ENCODE measurements at places on chromosomes 2 and 18.
A peak's percentile ranks its signal among the peaks of the same experiment; 100 is the strongest.

GRCh38 chr18:22164337-22165048 is 4.9 kb upstream of the GATA6 start:
- DNase-seq = no peak

DNA sequence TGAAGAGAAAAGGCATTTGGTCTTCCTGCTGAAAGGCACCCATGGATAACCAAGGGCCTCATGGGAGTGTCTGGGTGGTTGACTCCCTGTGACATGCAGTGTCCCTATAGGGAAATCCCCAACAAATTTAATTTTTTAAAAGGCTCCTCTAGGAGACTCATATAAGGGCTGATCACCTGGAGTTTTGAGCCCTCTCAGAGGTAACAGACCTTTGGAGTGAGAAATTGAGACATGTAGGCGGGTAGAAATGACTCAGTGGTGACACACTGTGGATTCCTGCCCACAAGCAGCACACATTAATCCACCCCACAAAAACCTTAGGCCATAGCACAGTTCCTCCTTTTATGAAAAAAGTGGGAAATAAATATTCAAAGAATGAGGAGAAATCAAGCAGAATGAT is 557.0 kb upstream of the CNTNAP5 start:
- DNase-seq = no peak

DNA sequence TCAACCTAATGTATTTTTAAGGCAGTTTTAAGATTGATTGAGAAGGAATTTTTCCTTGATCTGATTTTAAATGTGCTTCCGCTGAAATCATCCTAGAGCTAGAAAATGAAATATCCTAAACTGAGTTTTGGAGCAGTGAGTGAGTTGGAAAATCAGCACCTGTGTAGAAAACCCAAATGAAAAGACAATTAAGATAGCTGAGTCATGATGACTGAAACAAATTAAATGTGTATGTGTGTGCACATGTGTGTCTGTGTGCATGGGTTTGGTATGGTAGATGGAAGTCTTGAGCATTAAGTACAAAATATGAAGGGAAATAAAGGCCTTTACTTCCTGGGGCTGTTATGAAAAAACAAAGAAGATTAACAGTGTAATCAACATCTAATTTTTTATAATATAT is 394.6 kb upstream of the MAP2 start:
- DNase-seq = no peak

DNA sequence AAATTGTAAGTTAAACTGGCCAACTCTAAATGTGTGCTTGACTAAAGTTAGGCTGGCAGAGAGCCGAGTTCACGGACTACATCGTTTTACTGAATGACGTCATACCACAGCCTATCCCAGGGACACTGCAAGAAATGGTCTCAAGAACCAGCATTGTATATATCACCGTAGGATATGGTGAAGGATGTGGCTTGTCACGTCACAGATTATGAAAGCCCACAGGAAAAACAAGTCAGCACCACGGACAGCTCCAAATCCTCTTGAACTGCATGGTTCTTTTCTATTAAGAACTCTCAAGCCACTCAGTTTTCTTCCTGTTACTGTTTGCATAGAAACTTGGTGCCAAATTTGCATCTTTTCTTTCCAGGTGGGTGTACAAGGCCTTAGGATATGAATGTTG is 85.1 kb upstream of the ACAA2 start:
- no peak for DNase-seq

GRCh38 chr18:12296087-12296403 is 12.0 kb upstream of the TUBB6 start:
- DNase-seq = no peak

DNA sequence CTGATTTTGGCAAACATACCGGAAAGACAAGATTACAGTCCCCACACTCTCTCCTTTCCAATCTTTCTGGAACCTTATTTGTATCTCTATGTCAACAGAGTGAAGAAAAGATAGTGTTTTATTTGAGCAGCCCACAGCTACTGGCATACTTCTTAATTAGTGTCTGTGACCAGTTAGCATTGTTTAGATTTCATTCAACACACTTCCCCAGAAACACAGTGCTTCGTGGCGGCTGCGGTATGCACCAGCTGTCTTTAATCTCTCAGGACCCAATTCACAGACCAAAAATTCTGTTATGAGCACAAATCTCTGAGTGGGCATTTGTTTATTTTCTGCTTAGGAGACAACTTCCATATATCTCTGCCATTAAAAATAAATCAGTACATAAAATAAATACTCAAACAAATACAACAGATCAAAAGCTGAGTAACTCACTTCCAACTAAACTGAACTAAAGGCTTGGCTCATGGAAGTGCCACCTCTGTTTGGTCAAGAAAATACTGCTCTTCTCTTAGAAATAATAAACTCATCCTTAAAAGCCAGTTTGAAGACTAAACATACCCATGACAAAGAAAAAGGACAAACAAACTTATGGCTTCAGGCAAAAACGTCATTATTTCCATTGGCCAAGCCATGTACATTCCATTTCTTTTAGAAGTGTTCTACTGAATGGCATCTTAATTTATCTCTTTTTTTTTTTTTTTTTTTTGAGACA is 392.4 kb downstream of the TXNL1 start:
- DNase-seq = no peak

DNA sequence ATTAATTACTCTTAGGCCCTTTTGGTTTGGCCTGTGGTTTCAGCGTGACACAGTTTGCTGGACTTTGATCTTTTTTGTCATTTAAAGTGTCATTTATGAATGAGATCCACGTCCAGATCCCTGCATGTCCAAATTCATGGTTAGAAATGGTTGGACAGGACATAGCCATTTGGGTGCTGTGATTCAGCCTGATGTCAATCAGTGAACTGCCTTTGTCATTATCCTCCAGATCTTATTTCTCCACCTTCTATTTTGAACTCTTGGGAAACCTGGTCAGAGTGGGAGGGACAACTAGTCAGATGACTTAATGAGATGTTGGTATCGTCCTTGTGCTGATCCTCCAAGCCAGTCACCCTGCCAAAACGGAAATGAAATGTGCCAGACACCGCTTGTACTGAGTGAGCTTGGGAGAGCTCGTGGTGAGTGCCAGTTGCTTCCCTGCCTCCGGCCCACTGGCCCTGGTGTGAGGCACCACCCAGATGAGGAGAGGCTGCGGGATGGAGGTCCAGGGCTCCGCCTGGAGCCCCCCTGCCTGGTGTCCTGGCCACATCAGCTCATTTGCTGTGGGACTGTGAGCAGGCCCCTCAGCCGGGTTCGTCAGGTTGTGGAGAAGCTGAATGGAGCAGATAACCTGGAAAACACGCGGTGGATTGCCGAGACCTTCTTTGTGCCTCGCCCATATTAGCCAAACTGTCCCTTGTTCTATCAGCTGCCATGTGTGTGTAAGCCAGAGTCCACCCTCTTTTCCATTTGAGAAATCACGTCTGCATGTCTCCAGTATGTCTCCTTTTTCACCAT is 70.1 kb downstream of the DGKD start:
- DNase-seq = no peak

DNA sequence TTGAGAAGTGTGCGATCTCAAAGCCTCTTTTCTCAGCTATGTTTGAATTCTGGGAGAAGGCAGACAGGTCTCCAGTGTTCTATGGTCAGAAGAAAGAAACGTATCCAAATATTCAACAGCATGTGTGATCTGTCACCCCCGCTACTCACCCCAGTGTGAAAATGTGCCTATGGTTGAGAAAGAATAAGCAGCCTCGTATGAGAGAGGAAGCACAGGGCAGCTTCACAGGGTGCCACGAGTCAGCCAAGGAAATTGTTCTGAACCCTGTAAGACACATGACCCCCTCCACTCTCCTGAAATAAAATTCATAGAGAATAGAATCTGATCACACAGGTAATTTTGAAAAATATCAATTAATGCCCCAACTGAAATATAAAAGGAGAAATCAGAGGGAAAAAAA is 8.0 kb upstream of the SF3B1 start:
- DNase-seq = no peak

- DNase-seq = no peak
Observed at GRCh38 chr18:58020567-58021107, 23.4 kb upstream of the NEDD4L start.

DNA sequence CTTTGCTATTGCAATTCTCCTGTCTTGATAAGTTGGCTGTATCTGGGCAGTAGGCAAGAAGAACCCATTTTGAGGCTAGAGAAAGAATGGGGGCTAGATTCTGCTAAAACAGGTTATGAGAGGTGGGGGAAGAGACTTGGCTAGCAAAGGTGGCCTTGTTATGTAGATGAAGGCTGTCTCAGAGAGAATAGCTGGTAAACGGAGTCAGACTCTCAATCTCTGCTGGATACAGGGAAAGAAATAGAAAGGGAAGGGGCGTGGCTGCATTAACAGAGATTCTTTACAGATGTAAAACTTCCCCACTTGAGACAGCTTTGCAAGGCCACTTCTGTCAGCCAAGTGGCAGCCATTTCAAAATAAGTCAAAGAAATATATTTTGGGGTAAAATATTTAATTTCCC is 38.1 kb upstream of the ARHGAP25 start:
- no peak for DNase-seq

DNA sequence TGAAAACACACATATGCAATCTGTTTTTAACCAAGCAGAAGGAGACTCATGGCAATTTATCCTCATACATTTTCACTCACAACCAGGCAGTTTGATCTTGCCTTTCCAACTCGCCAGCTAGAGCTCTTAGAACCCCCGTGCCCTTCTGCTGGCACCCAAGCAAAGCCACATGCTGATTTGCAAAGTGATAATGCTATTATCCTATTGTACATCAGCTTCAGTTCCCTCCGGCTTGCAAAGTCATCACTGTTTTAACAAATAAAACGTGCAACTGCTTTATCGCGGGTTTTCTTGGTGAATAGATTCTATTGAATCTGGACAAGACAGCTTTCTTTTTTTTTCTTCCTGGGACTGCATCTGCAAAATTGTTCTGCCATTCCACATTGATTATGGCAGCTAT is 314.6 kb downstream of the LNPK start:
- no peak for DNase-seq

DNA sequence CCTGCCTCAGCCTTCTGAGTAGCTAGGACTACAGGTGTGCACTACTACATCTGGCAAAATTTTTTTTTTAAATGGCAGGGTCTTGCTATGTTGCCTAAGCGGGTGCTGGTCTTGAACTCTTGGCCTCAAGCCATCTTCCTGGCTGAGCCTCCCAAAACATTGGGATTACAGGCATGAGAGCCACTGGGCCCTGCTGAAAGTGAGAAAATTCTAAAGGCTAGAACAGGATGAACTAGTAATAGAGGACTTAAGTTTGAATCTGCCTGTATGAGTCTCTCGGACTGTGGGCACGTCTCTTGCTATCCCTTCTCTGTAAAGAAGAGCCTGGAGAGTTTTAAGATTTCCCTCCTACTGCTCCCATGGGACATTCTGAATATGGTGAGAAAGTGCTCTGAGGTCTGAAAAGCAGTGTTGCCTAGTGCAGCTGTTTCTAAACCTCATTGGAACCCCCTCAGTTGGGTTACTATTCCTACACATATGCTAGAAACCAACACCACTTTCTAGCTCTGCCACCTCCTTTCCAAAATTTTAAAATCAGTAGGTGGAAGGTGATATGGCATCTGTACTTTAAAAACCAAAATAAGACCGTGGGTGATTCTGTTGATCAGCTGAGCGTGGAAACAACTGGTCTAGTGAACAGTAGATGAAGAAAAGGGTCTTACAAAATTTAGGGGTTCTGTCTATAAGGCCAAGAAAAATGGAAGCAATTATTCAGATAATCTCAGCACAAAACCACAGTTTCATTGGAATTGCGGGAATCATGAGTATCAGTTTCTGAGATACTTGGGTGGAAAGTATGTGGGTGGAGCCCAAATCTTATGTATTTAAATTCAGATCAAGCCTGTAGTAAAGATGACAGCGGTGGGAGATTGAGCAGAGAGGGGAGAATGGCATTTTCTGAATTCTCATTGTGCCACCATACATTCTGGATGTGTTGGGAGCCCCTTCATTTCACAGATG is 259.8 kb upstream of the CXCR4 start:
- DNase-seq = no peak

GRCh38 chr2:15316370-15316814 is 244.7 kb downstream of the NBAS start:
- peak; percentile 33 for DNase-seq

- no peak for DNase-seq
Observed at GRCh38 chr2:29117636-29118303, 2.6 kb downstream of the CLIP4 start.

DNA sequence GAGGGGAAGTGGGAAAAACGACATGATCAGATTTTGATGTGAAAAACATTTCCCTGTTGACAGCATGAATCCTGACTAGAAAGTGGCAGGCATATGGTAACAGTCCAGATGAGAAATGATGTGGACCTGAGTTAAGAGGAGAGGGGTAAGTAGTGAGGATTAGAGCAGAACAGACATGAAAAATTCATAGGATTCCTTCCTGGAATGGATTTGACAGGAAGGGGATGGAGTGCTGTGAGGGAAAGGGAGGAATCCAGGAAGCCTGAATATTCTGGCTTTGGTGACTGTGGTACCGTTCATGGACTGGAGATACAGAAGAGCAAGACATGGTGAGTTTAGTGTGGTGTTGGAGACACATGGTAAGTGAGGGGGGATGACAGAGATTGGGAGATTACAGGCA is 115.4 kb downstream of the TMEM131 start:
- DNase-seq = no peak

DNA sequence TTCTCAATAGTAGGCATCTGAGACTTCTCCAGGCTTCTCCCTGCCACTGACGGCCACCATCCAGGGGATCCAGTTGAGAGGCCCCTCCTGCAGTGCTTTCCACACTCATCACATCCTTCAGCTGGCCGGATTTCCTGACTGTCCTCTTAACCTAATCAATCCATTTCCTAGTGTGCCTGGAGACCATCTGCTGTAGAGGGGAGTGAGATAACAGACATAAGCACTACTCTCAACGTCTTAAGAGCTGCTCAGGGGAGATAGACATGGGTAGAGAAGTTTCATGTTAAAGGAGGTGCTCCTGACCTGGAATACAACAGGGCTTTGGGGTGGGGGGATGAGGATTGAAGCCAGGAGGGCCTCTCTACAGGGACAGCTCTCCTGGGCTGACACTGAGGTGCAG is 14.2 kb downstream of the SPR start:
- DNase-seq = no peak

DNA sequence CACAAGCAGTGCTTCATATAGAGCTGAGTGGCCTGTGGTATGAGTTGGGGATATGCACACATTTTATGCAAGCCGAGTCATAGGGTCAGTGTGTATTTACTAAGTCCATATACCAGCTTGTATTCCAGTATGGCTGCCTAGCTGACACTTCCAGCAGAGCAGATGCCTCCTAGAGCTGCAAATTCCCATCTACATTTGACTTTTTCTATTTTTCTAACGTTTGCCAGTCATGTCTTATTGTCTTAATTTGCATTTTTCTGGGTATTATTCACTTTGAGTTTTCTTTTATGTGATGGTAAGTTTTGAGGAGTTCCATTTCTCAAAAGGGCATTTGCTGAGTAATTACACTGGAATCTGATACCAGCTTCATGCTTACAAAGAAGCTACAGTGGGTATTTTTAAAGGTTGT is 334.5 kb upstream of the CDH2 start:
- no peak for DNase-seq

- no peak for DNase-seq
Observed at GRCh38 chr2:27179344-27180000, 30.7 kb downstream of the TCF23 start.

- DNase-seq = no peak
Observed at GRCh38 chr2:120439637-120440384, 93.9 kb downstream of the INHBB start.

GRCh38 chr2:151568501-151568900 is 158.8 kb downstream of the RIF1 start:
- no peak for DNase-seq
